ENCODE measurements at places on chromosomes 11 and 22. TPM values are rescaled to one million over a fixed set of nuclear protein-coding genes. Genes with fewer than 3 reads are reported as not detected.

DNA sequence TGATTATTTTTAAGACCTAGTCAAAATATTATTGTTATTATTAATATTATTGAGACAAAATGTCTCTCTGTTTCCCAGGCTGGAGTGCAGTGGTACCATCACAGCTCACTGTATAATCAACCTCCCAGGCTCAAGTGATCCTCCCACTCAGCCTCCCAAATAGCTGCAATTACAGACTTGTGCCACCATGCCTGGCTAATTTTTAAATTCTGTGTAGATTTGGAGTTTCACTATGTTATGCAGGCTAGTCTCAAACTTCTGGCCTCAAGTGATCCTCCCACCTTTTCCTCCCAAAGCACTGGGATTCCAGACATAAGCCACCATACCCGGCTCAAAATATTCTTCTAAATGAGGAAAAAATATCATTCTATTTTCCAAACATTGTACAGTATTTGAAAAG, 37.0 kb downstream of the SLC36A4 start:
- H3K27ac ChIP-seq, result no peak overlapping the region
- H3K4me3 ChIP-seq, result no peak overlapping the region
- no peak for DNase-seq

GRCh38 chr11:69002570-69003231, 10.3 kb downstream of the MRGPRF start:
- no peak for DNase-seq
- no peak overlapping the region for H3K27ac ChIP-seq
- peaks cover 3% of the 10 kb centered on the region for H3K4me1 ChIP-seq
- peaks cover 3% of the 10 kb centered on the region for H3K27me3 ChIP-seq

- H3K4me1 ChIP-seq, result peaks cover 8% of the 10 kb centered on the region
- DNase-seq, result no peak
- H3K36me3 ChIP-seq, result no peaks in the 10 kb centered on the region
- no peak overlapping the region for H3K4me3 ChIP-seq
- H3K27me3 ChIP-seq, result peaks cover 17% of the 10 kb centered on the region
These were observed 6.6 kb upstream of the UPK3A start for GRCh38 chr22:45278125-45278524.

GRCh38 chr11:65421794-65422632, 585 bp upstream of the NEAT1 start:
- peak overlapping the region; percentile 94 for H3K4me3 ChIP-seq
- H3K36me3 ChIP-seq, result peaks cover 46% of the 10 kb centered on the region
- H3K27me3 ChIP-seq, result peaks cover 2% of the 10 kb centered on the region
- peaks cover 47% of the 10 kb centered on the region for H3K4me1 ChIP-seq

- H3K4me1 ChIP-seq, result peaks cover 53% of the 10 kb centered on the region
- DNase-seq, result no peak
- no peaks in the 10 kb centered on the region for H3K36me3 ChIP-seq
- no peaks in the 10 kb centered on the region for H3K27me3 ChIP-seq
These were observed 92.6 kb downstream of the SWAP70 start for GRCh38 chr11:9756461-9756860.

GRCh38 chr11:56013805-56014204, 13.6 kb upstream of the OR5AS1 start:
- H3K4me1 ChIP-seq, result no peaks in the 10 kb centered on the region
- no peak overlapping the region for H3K27ac ChIP-seq
- H3K4me3 ChIP-seq, result no peak overlapping the region
- no peaks in the 10 kb centered on the region for H3K36me3 ChIP-seq
- no peak for DNase-seq
- no peaks in the 10 kb centered on the region for H3K27me3 ChIP-seq

DNA sequence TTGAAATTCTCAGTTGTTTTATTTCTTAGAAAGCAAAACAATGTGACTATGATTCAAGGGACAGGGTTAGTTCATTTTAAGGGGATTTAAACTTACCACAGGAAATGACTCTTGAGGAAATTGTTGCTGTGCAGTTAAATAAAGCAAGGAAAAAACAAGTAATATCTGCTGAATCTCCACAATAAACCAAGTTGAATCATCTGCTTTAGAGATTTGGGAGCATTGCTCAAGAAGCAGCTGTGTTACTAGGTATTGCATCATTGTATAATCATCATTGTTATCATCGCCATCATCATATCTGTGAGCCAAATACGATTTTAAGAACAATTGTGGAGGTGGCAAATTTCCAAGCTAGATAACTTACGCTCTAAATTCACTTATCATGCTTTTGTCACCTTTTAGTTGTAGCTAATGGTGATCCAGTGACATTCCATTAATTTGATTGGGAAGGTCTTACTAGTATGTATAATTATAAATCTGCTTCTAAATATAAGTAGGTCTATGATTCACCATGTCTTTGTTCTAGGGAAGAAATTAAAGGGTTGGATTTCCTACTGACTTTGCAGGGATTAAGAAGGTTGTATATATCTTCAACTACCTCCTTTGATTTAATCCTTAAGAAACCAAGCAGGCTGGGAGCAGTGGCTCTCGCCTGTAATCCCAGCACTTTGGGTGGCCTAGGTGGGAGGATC, 19.9 kb downstream of the MMP10 start:
- H3K27ac ChIP-seq, result no peak overlapping the region
- no peak overlapping the region for H3K4me3 ChIP-seq
- H3K36me3 ChIP-seq, result no peaks in the 10 kb centered on the region
- no peak for DNase-seq

DNA sequence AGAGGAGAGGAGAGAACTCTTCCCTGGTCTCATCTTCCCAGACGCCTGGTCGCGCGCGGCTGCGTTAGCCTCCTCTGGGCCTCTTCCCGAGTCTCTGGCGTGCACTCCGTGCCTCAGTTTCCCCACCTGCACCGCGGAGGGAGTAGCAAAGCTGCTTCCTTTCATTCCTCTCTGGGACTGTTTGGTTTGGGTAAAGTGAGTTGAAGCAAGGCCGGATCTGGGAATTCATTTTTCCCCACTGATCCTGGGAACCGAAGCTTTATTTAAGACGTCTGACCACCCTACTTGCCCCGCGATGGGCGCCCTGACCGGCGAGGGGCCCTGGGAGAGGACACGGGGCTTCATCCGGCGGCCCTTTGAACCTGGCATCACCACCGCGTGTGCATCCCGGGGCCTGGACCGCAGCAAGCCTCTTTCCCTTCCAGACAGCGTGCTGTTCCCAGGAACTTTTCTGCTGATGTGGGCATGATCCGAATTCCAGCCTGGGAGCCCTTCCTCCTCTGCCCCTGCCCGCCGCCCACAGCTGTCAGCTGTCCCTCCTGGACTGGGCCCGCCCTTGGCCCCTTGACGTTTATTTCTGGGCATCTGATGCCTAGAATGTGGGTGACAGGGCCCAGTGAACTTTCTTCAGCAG, 758 bp downstream of the LDLRAD3 start:
- no peak for DNase-seq
- peaks cover 8% of the 10 kb centered on the region for H3K4me1 ChIP-seq
- H3K27me3 ChIP-seq, result peaks cover 39% of the 10 kb centered on the region

GRCh38 chr11:70736937-70737640, 338.8 kb downstream of the CTTN start:
- no peak for DNase-seq
- no peaks in the 10 kb centered on the region for H3K27me3 ChIP-seq
- no peak overlapping the region for H3K27ac ChIP-seq
- no peaks in the 10 kb centered on the region for H3K4me1 ChIP-seq
- H3K4me3 ChIP-seq, result no peak overlapping the region

- DNase-seq, result no peak
- H3K27me3 ChIP-seq, result peaks cover 79% of the 10 kb centered on the region
- H3K36me3 ChIP-seq, result peaks cover 2% of the 10 kb centered on the region
- H3K27ac ChIP-seq, result no peak overlapping the region
- no peaks in the 10 kb centered on the region for H3K4me1 ChIP-seq
These were observed 126.7 kb downstream of the TEAD1 start for GRCh38 chr11:12800871-12801270.

- H3K4me1 ChIP-seq, result peaks cover 48% of the 10 kb centered on the region
- no peaks in the 10 kb centered on the region for H3K27me3 ChIP-seq
- H3K36me3 ChIP-seq, result peaks cover 33% of the 10 kb centered on the region
- no peak for DNase-seq
- H3K4me3 ChIP-seq, result peak overlapping the region; percentile 77
These were observed 1.2 kb downstream of the EIF4ENIF1 start for GRCh38 chr22:31488346-31488883.

DNA sequence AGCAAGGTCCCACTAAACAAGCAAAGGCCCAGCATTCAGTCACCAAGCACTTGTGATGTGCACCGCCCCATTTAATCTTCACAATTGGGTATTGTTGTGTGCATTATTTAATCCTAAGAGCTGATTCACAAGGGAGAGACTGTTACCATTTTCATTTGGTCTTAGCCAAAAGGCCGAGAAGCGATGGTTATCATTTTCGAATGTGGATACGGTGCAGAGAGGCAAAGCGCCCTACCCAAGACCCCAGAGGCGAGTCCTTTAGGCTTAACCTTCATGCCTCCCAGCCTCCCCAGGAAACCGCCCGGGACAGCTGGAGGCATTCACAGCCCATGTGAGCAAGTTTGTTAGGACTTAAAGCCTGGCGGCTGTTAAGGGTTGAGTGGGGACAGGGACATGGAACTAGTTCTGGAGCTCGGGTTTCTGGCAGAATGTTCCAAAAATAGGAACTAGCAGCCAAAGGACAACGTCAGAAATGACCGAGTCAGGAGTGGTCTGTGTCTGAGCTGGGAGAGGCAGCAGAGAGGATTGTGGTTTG, 13.0 kb upstream of the UPK3A start:
- DNase-seq, result no peak
- no peak overlapping the region for H3K4me3 ChIP-seq
- H3K27ac ChIP-seq, result no peak overlapping the region
- H3K36me3 ChIP-seq, result no peaks in the 10 kb centered on the region
- H3K4me1 ChIP-seq, result peaks cover 8% of the 10 kb centered on the region

DNA sequence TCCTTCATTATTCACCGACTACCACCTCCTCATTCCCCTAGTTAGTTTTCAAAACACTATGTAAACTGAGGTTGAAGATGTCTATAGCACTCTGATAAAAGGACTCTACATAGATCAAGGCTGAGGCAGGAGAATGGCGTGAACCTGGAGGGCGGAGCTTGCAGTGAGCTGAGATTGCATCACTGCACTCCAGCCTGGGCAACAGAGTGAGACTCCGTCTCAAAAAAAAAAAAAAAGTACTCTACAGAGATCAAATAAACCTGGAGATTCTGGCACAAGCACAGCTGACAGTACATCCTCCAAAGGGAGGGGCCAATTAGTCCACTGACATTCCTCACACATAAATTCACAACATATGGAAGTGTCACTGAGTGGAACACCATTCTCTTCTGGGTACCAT, 31.0 kb downstream of the TSG101 start:
- H3K27me3 ChIP-seq, result no peaks in the 10 kb centered on the region
- peaks cover 31% of the 10 kb centered on the region for H3K36me3 ChIP-seq
- H3K27ac ChIP-seq, result no peak overlapping the region
- H3K4me1 ChIP-seq, result no peaks in the 10 kb centered on the region

GRCh38 chr22:23565305-23565914, 14.7 kb downstream of the IGLL1 start:
- peaks cover 6% of the 10 kb centered on the region for H3K4me1 ChIP-seq
- H3K27me3 ChIP-seq, result peaks cover 46% of the 10 kb centered on the region
- H3K4me3 ChIP-seq, result peak overlapping the region; percentile 37

- no peak overlapping the region for H3K4me3 ChIP-seq
- no peak for DNase-seq
- peaks cover 39% of the 10 kb centered on the region for H3K27me3 ChIP-seq
These were observed 45.5 kb downstream of the PIWIL3 start for GRCh38 chr22:24728790-24729637.

DNA sequence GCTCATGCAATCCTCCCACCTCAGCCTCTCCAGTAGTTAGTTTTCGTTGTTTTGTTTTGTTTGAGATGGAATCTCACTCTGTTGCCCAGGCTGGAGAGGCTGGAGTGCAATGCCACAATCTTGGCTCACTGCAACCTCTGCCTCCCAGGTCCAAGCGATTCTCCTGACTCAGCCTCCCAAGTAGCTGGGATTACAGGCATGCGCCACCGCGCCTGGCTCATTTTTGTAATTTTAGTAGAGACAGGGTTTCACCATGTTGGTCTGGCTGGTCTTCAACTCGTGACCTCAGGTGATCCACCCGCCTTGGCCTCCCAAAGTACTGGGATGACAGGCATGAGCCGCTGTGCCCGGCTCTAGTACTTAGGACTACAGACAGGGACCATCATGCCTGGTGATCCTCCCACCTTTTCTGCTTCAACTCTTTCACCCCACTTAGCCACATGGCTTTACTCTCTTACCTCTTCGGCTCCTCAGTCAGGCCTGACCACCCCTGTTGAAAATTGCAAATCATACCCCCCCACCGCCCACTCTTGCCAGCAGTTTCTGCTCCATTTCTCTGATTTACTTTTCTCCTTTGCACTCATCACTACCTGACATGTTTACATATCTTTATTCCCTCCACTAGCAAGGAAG, 157.1 kb upstream of the GRK3 start:
- H3K27ac ChIP-seq, result peak overlapping the region; percentile 13
- no peaks in the 10 kb centered on the region for H3K27me3 ChIP-seq

GRCh38 chr22:25668437-25668836, 73.6 kb upstream of the MYO18B start:
- peaks cover 42% of the 10 kb centered on the region for H3K36me3 ChIP-seq
- no peaks in the 10 kb centered on the region for H3K27me3 ChIP-seq
- no peak overlapping the region for H3K27ac ChIP-seq
- no peak overlapping the region for H3K4me3 ChIP-seq
- no peak for DNase-seq
- peaks cover 23% of the 10 kb centered on the region for H3K4me1 ChIP-seq

DNA sequence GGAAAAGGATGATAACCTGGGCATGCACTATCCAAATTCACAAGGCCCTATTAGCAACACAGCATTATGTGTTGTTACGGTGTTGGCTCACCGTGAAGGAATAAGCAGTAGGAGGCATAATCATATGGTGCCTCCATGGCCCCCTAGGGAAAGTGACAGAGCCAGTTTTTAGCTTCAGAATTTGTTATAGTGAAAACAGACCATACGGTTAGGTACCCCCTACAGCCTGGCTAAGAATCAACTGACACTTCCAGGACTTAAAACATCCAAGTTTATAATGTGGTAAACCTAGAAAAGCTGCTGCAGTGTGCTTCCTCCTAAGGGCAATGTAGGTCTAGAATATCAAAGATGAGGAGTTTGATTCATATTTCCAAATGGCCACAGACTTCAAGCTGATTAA, 30.4 kb downstream of the KIF18A start:
- H3K36me3 ChIP-seq, result peaks cover 41% of the 10 kb centered on the region
- H3K4me1 ChIP-seq, result no peaks in the 10 kb centered on the region
- no peak for DNase-seq

GRCh38 chr11:61688365-61689163, 8.4 kb downstream of the DAGLA start:
- no peaks in the 10 kb centered on the region for H3K36me3 ChIP-seq
- H3K4me3 ChIP-seq, result no peak overlapping the region
- no peak overlapping the region for H3K27ac ChIP-seq

GRCh38 chr11:110855191-110855590, 143.0 kb upstream of the ARHGAP20 start:
- H3K4me1 ChIP-seq, result no peaks in the 10 kb centered on the region
- H3K27ac ChIP-seq, result no peak overlapping the region
- no peak for DNase-seq
- H3K36me3 ChIP-seq, result no peaks in the 10 kb centered on the region
- peaks cover 8% of the 10 kb centered on the region for H3K27me3 ChIP-seq
- H3K4me3 ChIP-seq, result no peak overlapping the region

The LRRC4C gene
- total RNA-seq, result not detected

The RAB3IL1 gene
- not detected for total RNA-seq

The DNAJC4 gene
- total RNA-seq, result 29.7 TPM

The OR8H3 gene
- not detected for total RNA-seq

The KCNK4 gene
- total RNA-seq, result 0.29 TPM

The SLC6A5 gene
- not detected for total RNA-seq

The MAJIN gene
- not detected for total RNA-seq

The TYR gene
- not detected for total RNA-seq

The CTR9 gene
- 33.9 TPM for total RNA-seq

The HTR3B gene
- total RNA-seq, result not detected

The OR4D5 gene
- total RNA-seq, result not detected

The DUSP8 gene
- 1.1 TPM for total RNA-seq

The TSPAN32 gene
- total RNA-seq, result 41.4 TPM

The MUC6 gene
- total RNA-seq, result not detected

The APOL6 gene
- total RNA-seq, result 65.2 TPM

The STK33 gene
- total RNA-seq, result 1.8 TPM
